GM04504 (cell line): ENCODE measurements at places on chromosomes 7 and 10.

- peak; percentile 57 for DNase-seq
Measured at GRCh38 chr10:77702166-77702565, 64.6 kb upstream of the KCNMA1 start.

DNA sequence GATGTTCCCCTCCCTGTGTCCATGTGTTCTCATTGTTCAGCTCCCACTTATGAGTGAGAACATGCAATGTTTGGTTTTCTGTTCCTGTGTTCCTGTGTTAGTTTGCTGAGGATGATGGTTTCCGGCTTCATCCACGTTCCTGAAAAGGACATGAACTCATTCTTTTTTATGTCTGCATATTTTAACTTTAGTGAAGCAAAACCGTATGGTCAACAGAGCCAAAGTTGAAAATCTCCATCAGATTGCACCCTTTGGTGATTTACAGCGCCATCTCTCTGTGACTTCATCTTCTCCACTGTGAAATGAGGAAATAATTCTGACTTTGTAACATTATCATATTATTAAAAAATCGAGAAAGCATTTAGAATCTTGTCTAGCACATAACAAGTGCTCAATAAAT lies 132.3 kb upstream of the PLXDC2 start:
- DNase-seq: no peak

- no peak for DNase-seq
Measured at GRCh38 chr7:156141941-156142340, 329.7 kb upstream of the SHH start.

GRCh38 chr7:11896663-11897062 lies 64.7 kb upstream of the THSD7A start:
- no peak for DNase-seq

GRCh38 chr10:8059191-8059936 lies 4.9 kb downstream of the GATA3 start:
- no peak for DNase-seq

- no peak for DNase-seq
Measured at GRCh38 chr7:15430911-15431310, 130.9 kb downstream of the AGMO start.

- no peak for DNase-seq
Measured at GRCh38 chr7:95493247-95493646, 7.5 kb downstream of the ASB4 start.

- no peak for DNase-seq
Measured at GRCh38 chr10:17240096-17240495, 12.1 kb downstream of the VIM start.

DNA sequence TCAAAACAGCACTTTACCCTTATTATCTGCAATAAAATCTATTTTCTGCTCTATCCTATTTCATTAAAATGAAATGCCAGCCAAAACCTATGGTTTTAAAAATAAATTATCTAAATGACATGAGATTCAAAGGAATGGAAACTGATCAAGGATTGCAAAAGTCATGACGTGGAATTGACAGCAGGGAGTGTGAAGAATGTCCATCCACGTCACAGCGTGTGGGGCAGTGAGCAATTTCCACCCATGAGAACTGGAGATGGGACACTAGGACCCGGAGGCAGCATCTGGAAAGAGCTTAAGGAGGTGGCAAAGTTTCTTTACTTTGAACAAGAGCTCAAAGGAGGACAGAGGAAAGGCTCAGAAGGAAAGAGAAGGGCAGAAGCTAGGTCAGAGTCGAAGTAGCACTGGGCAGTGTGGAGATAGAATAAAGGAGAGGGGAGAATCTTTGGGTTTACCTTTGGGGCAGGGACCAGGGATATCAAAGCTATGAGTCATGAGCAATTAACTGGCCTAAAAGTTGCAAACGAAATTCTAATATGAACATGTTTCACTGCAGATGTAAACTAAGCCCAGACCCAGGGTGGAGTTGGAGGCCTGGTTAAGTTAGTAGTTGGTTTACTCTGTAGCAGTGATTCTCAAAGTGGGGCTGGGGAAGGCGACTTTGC lies 24.9 kb upstream of the STK17A start:
- no peak for DNase-seq

- DNase-seq: no peak
Measured at GRCh38 chr7:25989140-25989705, 162.8 kb upstream of the NFE2L3 start.

GRCh38 chr7:98496618-98497017 lies 95.7 kb upstream of the BAIAP2L1 start:
- no peak for DNase-seq

GRCh38 chr7:37952240-37952639 lies 31.8 kb downstream of the EPDR1 start:
- DNase-seq: no peak

DNA sequence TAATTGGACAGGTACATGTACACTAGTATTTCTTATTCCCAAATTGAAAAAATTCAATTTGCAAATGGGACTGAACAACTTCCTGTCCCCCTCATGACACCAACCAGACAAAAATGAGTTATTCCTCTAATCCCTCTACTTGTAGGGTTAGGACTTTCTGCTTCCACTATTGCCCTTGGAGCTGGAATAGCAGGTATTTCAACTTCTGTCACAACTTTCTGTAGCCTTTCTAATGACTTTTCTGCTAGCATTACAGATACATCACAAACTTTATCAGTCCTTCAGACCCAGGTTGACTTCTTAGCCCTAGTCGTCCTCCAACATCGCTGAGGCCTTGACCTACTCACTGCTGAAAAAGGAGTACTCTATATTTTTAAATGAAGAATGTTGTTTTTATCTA lies 6.4 kb downstream of the CYP3A7 start:
- no peak for DNase-seq

GRCh38 chr10:12401466-12401865 lies 52.1 kb downstream of the CAMK1D start:
- no peak for DNase-seq

GRCh38 chr7:53940483-53940882 lies 601.7 kb upstream of the VSTM2A start:
- no peak for DNase-seq

GRCh38 chr10:11602919-11603523 lies 8.4 kb downstream of the USP6NL start:
- no peak for DNase-seq

DNA sequence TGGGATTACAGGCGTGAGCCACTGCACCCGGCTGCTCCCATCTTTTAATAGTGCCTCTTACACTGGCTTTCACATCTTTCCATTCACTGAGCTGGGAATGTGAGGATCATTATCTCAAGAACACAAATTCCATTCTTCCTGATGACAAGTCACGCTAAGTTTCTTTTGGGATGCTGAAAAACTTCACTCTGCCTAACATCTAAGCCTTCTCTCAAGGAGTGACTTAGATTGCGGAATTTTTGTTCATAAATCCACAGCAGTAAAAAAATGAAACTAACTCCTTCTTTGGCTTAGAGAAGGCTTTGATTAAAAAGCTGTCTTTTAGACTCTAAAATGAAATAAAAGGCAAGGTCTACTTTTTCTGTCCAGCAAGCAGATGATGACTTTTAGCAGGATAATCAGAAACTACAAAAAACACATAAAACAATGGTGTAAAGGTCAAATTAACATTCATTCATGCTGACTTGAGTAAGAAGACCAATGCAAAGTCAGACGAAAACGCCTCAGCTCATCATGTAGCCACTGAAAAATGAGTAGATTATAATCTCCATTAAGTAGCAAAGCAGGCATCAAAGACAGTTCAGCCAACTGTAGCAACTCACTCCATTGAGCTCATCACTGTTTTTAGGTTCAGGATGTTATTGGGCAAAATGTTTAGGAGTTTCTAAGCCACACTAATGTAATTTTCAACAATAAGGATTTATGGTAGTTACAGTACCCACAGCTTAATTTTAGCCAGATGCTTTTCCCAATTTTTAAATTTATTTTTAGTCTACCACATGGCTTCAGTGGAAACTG lies 178.8 kb downstream of the ELMO1 start:
- no peak for DNase-seq

GRCh38 chr10:94292434-94293090 lies 70.2 kb downstream of the NOC3L start:
- DNase-seq: peak; percentile 55

DNA sequence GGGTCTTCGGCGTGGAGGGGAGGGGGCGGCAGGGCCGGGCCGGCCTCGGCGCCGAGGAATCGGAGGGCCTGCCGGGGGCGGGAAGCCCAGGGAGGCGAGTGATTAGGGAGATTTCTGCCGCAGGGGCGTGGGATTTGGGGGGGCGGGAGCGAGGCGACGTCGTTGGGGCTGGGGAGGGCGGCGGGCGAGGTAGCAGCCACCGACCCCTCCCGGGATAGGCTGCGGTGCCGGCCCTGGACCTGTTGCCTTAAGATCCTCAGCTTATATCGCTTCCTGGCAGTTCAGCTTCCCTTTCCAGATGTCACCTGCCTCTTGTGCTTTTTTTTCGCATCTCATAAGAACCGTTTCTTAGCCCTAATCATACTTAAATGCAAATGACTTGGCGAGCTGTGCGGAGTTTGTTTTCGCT lies 655 bp downstream of the LMTK2 start:
- DNase-seq: no peak

DNA sequence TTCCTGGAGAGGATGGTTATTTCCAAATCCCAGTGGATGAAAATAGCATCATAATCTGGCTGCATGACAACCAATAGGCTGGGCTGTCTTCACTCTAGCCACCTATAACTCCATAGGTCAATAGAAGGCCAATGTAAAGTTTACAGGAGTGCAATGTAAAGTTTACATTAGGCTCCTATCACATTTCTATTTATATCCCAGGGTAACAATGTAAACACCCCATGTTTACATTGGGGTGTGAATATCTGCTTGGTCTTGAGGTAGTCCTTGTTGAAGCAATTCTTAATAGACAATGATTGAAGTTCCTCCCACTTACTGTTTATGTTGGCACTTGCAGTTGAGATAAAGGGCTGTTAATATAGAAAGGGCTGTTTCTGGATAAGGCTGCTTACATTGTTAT lies 21.5 kb downstream of the CH25H start:
- DNase-seq: no peak

- no peak for DNase-seq
Measured at GRCh38 chr7:156669035-156669828, 28.7 kb downstream of the RNF32 start.

GRCh38 chr7:17298102-17298839 lies at the start of gene AHR:
AHR (plus strand) TSS chr7:17298652; CDS start chr7:17299265, 613 bp downstream.
- DNase-seq: peak; percentile 80

- DNase-seq: no peak
Measured at GRCh38 chr7:126973066-126973465, 279.7 kb downstream of the GRM8 start.

DNA sequence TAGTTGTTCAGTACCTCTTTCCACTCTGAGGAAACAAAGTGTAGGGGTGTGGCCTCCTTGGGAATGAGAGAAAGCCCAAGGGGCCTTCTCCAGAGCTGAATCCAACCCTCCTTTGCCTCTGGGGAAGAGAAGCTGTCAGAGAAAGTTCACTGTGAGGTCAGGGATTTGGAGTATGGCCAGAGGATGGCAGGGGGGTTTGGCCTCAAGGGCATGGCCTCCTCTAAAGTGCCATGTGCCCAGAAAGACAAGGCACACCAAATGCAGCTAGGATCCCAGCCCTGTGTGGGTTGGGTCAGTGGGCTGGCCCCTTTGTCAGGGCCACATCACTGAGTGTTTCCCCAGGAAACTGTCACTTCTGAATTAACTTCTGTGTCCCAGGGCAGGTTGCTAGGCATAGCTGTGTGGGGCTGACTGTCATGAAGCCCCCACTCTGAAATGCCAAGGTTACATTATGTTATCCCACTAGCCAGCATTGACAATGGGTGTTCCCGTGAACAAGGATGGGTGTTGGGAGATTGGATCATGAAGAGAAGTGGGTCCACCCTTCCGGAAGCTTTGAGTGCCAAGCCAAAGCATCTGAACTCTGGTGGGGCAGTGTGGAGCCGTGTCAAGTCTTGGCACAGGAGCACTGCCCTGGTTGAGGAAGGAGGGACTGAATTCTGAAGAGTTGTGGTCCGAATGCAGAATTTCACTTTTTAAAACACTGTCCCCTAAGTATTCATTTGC lies 123.3 kb downstream of the ZMIZ1 start:
- no peak for DNase-seq

DNA sequence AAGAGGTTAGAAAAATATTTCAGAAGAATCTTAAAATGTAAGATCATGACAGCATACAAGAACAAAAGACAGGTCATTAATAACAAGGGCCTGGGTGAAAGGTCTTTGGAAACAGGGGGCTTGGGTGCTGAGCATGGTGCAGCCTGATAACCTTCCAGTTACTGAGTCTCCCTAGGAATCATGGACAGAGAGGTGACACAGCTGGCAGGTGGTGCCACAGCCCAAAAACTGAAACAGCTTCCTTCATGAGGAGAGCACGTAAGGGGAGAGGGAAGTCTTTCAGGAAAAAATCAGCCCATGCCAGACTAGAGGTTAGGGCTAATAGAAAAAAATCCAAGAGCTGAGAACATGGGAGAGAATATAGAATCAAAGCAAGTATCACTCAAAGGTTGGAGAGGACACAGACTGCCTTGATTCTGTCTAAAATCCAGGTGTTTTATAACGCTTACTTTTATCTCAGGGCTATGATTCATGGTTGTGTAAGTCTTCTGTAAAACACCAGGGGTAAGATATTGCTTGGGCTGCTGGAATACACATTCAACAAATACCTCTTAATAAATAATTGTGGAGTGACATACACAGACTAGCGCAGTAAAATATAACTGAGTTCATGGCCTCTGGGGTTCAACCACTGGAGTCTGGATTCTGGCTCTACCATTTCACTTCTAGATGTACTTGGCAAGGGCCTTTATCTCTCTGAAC lies 88.1 kb downstream of the SEMA3C start:
- no peak for DNase-seq

- no peak for DNase-seq
Measured at GRCh38 chr7:18145160-18145559, 117.5 kb upstream of the PRPS1L1 start.

GRCh38 chr7:40244226-40244625 lies 109.4 kb downstream of the SUGCT start:
- DNase-seq: no peak

DNA sequence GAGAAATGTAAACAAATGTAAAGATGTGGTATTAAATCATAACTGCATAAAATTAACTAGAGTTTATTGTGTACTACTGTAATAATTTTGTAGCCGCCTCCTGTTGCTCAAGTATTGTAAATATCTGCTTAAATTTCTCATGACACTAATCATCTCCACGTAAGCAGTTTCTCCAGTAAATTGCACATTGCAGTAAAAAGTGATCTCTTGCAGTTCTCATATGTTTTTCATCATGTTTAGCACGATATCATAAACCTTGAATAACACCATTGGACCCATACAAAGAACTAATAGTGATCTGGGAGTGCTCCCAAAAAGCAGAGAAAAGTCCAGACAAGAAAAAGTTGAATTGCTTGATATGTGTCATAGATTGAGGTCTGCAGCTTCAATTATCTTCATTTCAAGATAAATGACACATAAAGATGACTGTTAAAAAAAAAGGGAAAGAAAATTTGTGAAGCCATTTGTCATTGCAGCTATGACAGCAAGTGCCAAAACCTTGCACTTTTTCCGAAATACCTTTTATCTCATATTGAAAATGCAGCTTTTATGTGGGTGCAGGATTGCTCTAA lies 15.3 kb downstream of the LIPA start:
- DNase-seq: peak; percentile 86
